NCI-H187 (cell line): ENCODE measurements at places on chromosomes 16 and 17.

DNA sequence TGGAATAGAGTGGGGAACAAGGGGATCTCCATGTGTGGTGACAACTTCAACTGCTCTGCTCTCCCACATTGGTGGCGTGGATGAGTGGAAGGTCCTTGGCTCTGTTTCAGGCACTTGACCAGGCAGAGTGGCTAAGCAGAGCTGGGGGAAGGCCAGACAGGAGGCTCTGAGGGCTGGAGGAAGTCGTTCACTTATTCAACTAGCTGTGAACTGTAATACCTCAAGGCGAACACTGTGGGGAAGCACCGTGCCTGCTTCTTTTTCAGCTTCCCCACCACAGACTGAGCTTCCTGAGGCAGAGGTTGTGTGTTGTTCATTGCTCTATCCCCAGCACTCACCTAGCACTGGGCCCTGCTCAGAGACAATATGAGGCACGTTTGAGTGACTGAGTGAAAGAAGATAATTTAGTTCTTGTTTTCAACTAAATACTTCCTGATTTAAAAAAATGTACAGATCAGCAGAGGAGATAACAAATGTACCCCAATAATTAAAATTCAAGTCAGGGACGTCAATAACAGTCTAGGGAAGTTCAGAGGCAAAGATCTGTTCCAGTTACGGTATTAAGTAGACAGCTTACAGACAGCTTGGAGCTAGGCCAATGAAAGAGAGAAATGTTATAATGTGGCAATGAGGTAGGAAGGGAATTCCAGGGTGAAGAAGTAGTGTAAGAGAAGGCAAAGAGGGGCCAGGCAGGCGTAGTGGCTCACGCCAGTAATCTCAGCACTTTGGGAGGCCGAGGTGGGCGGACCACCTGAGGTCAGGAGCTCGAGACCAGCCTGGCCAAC is 34.7 kb downstream of the MYO18A start:
- peak; percentile 34 for DNase-seq

- DNase-seq = no peak
These were observed 5.8 kb downstream of the SEZ6L2 start for GRCh38 chr16:29893553-29893952.

DNA sequence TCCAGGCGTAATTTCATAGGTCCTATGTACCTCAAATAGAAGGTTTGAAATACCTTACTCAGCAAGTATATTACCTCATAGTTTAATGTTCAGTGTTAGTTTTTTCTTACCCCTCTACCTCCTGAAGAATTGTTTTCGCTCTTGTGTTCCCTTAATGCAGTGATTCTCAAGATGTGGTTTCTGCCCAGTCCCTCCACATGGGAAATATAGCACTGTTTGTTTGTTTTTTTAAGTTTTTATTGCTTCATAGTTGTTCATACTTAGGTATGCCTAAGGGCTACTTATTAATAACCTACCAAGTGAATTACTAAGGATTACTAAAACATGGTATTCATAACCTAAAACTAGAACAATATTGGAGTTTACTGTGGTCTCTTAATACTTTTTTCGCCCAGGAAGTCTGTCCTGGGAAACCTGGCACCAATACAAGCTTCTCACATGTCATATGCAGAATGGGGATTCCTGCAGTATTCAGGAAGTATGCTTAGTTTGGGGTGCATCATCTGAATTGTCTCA is 5.0 kb downstream of the RSPRY1 start:
- DNase-seq = no peak

GRCh38 chr17:81342269-81343070 is 47.4 kb upstream of the SLC38A10 start:
- DNase-seq = no peak

- DNase-seq = no peak
These were observed 8.0 kb downstream of the CDK5R1 start for GRCh38 chr17:32494621-32495358.

DNA sequence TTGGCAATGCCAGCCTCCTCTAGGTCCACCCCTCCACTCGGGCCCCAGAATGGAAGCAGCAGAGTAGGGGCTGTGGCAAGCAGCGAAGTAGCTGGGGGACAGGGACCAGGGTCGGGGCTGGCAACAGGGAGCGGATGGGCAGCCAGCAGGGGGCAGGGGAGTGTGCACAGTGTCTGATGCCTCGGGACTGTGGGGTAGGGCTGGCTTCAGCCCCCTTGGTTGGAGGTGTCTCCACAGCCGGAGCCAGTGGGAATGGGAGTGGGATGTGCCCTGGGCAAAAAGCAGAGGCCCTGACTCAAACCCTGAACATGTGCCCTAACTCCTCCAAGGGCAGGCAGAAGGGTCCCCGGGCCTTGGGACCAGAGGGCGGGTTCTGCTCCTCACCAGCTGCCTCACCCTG is 18.5 kb upstream of the ARHGAP27 start:
- no peak for DNase-seq

GRCh38 chr16:11666103-11667055 is 1.9 kb upstream of the SNN start:
- no peak for DNase-seq

DNA sequence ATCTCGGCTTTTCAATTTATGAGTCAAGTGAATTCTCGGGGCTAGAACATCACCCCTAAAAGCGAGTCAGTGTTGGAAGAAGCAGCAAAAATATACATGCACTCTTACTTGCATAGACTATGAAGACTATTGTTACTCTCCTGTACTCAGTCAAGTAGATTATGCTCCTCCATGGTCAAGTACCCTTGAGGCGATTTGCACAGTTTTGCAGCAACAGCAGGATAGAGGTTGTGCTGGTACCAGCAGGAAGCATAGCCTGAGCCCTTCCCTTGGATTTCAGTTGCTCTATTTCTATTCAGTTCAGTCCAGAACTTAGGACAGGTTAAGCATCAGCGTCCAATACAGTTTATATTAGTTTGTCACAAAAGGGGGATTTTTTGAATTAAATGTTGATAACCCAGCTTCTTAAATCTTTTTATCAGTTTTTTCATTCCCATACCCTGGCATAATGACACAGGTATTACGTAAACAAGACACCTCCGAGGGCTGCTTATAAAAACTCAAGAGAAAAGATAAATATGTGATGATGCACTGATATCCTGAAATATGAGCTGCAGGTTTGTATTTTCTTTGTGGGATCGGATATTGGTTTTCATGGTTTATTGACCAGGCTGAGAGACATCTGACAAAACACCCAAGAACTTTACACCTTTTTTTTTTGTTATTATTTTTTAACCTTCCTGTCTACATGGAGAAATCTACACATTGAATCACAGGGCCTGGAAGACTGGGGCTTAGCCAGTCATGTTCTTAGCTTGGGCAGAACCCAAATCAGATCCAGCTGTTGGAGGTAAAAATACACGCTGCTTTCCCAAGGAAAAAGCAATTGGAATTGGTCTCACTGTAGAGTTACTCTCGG is 144.1 kb downstream of the PITPNC1 start:
- DNase-seq = peak; percentile 46

DNA sequence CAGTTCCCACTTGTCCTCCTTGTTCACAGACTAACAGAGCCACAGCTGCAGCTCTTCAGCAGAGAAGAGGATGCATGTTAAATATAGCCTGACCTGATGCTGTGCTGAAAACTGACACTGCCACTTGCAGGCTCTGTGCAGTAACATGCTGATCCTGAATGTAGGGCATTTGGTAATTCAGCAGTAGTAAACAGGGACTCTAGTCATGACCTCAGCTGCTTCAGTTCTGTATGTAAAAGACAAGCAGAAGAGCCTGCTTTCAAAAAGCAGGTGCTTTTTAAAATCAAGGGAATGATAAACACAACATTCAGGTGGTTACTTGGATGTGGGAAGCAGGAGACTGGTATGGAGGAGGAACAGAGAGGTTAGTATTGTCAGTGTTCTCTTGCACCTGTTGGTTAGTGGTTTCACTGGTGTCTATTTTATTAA is 33.8 kb downstream of the ESRP2 start:
- peak; percentile 66 for DNase-seq

DNA sequence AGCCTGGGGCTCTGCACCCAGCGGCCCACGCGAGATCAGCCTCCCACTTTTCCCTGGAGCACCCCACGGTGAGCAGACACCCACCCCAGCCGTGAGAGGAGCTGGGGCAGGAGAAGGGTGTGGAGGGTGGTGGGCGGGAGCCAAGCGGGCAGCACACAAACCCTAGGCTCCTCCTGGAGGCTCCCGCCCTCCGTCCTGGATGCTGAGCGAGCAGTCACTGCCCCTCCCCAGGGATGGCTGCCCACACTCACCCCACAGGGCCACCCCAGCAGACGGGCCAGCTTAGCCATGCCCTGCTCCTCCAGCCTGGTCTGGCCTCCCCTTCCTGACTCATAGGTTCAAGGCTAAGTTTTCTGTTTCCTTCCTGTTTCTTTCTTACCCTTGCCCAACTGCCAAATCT is 15.7 kb upstream of the ABCC3 start:
- DNase-seq = no peak

- no peak for DNase-seq
These were observed 26.3 kb downstream of the CEP112 start for GRCh38 chr17:66165537-66166123.

DNA sequence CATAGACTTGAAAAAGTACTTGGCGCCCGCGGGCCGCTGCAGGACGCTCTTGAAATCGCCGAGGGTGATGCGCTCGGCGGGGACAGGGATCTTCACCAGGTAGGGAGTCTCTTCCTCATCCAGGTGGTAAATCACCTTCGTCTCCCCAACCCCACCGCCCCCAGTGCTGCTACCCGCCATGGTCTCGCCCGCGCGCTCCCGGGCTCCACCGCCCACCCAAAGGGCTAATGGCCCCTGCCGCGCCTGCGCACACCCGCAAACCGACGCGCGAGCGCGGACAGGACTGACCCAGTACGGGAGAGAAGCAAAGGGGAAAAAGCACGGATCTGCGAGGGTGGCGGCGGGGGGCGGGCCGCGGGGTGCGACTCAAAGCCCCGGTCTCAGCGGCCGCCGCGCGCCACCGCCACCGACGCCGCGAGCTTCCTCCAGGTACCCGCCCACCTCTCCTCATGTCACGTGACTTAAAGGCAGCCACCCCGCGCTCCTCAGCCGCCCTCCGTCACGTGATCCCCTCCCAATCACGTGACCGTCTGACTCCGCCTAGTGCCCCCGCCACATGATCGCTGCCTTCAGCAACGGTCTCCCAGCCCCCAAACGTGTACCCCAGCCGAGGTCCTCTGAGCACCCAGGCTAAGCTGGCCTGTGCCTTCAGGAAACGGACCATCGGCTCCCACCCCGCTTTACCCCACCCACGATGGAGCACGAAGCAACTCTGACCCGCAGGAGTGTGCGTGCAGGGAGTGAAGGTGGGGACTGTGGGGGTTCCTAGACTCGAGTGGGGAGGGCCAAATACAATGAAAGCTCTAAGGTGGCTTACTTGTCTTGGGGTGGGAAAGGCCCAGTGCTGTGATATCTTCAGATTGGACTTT is at the start of gene DVL2:
TSS of gene DVL2 (minus strand) at position 435 of the 869 bp plus-strand sequence. CDS start at position 180, 255 bp downstream.
- DNase-seq = peak; percentile 53

GRCh38 chr16:57810197-57811031 is 8.1 kb upstream of the KIFC3 start:
- no peak for DNase-seq

DNA sequence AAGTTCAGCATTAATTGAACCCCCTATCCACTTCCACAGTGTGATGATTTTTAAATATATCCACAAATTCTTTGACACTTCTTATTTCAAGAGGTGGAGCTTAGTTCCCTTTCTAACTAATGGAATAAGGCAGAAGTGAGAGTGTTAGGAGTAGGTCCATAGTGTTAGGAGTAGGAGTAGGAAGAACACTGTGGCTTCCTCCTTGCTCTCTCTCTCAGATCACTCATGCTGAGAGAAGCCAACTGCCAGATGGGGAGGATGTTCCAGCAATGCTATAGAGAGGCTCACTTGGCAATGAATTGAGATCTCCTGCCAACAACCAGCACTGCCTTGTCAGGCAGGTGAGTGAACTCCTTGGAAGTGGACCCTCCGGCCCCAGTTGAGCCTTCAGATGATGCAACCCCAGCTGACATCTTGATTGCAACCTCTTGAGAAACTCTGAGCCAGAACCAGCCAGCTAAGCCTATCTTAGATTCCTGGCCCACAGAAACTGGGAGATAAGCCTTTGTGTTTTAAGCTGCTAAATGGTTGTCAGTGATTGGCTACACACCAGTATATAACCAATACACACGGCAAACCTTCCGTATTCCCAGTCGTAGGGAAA is 44.3 kb downstream of the SPECC1 start:
- no peak for DNase-seq

- DNase-seq = no peak
These were observed 408.6 kb downstream of the HAPSTR1 start for GRCh38 chr16:9499941-9500593.

DNA sequence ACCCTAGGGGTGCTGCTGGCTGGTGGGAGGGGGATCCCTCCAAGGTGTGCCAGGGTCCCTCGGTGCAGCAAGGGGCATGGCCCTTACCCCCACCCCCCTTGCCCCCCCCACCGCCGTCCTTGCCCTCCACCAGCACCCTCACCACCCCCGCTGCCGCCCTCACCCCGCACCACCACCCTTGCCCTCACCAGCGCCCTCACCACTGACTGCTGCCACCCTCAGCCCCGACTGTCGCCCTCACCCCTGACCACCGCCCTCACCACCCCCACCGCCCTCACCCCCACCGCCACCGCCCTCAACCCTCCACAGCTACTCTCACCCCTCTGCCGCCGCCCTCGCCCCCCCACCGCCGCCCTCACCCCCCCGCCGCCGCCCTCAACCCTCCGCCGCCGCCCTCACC is 23.1 kb upstream of the ACSF3 start:
- no peak for DNase-seq

DNA sequence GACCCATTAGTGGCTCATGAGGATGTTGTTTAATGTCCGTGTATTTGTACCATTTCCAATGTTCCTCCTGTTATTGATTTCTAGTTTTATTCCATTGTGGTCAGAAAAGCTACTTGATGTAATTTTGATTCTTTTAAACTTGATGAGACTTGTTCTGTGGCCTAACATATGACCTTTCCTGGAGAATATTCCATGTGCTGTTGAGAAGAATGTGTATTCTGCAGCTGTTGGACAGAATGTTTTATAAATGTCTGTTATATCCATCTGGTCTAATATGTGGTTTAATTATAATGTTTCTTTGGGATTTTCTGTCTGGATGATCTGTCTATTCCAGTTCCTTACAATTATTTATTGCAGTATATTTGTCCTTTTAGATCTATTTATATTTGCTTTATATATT is 2.9 kb upstream of the ABCA10 start:
- no peak for DNase-seq

DNA sequence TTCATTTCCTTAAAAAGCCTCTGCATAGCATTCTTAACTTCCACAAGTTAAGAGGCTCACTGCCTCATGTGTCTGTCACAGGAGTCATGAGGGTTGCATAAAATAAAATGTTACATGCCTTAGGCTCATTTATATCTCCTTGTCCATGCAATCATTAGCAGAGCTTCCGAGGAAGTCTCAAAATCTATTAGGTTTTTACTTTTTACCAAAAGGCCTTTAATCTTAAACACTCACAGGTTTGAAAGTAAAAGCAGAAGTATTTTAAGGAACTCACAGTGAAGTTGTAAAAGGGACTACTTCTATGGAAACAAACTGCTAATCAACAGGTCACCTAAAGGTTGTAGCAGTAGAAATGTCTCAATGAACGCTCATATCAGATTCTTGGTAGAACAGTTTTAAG is 5.2 kb upstream of the ATP6V0A1 start:
- no peak for DNase-seq
